ENCODE measurements at places on chromosomes 2 and 18.

DNA sequence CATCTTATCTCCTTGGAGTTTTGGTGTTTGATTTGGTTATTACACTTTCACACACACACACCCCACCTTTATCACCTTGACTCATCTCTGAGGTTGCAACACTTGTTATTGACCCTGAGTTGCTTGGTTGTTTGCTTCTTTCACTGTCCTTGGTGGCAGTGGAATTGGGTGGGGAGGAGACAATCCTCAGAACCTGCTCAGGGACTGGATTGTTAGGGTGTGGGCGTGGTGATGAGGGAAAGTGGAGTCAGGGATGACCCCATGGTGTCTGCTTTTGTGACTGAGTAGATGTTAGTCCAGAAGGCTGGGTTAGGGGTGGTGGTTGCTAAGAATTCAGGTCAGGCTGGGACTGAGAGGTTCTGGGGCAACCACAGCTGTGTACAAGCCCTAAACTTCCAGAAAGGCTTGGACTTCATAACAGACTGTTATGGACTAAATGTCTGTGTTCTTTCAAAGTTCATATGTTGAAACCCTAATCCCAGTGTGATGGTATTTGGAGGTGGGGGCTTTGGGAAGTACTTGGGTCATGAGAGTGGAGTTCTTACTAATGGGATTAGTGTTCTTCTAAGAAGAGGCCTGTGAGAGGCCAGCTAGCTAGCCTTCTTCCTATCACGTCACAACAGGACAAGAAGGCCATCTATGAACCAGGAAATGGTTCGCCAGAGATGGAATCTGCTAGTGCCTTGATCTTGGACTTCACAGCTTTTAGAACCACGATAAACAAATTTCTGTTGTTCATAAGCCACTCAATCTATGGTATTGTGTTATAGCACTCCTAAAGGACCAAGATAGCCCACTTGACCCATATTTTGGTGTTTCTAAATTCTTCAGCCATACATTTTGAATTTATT lies 3.4 kb upstream of the DIS3L2 start:
- DNase-seq: no peak

- no peak for DNase-seq
Observed at GRCh38 chr18:24790347-24790746, 329.9 kb downstream of the HRH4 start.

GRCh38 chr2:20600756-20601325 lies 50.1 kb downstream of the HS1BP3 start:
- DNase-seq: no peak

DNA sequence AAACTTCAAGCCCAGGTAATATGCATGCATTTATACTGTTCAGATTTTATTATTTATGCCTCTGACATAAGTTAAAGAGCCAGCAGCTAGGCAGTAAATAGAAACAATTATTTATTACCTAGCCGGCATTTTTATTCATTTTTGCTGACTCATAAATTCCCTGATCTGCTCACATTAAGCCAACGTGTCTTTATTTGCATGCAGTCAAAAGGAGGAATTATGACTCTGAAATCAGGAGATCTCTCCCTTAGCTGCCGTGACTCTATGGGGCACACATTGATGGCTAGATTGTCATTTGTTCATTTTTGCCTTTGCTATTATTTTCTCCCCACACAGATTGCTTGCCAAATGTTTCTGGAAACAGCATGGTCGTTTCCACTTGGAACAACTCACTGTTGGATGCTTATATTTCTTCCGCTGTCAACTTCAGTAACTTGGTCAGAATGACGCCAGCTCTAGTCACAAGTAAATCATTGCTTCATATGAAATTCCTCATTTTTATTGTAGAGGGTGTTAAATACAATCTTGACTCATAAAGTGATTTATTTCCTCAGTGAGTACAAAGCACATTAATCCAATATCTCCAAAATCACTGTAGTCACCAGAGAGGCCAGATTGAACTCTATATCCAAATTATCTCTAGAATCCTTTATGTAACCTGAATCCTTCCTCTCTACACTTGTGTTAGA lies 15.9 kb upstream of the ZBTB14 start:
- no peak for DNase-seq

DNA sequence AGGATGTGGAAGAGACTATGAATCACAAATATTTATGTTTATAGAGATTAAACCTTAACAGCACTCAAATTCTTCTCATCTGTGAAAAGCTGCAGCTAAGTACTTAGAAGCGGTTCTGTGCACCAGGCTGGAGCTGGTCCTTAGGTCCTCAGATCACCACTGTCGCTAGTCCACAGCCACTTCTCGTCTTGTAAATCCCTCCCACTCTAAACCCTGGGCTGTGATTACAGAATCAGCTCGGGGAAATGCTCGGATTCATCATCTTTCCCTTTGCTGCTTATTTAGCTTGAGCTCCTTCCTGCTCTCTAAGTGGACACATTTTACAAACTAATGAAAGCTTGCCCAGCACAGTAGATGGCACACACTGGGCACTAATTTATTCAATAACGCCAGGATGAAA lies 61.7 kb downstream of the RNF152 start:
- no peak for DNase-seq

DNA sequence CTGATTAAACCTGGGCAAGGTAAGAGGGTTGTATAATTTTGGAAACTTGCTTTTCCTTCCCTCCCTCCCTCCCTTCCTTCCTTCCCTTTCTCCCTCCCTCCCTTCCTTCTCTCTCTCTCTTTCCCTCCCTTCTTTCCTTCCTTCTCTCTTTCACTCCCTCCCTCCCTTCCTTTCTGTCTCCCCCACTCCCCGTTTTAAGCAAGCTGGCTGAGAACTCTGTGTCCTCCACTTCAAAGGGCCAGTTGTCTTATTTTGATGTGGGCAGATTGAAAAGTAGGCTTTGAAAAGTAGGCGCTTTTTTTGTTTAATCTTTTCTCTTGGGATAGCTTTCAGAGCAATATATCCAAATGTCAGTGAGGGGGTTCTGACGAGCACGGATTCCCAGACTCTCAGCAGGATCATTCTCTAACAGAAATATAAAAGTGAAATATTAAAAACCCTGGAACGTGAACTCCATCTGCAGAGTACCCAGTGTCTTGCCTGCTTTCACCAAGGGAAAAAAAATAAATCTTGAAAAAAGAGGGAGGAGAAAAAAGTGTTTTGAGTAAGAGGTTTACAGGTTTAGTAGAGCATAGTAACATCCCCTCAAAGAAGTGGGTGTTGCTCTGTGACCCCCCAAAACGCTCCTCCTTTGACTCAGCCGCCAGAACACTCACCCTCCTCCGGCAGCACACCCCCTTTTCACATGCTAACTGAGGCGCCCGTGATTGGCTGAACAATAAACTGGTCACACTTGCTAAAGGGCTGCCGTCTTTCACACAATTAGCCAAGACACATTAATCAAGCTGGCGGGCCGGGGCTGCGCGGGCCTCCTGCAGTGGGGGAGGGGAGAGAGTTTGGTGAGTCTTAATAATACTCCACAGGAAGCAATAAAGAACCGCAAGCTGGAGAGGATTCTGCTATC lies 52.2 kb downstream of the CDK15 start:
- no peak for DNase-seq

DNA sequence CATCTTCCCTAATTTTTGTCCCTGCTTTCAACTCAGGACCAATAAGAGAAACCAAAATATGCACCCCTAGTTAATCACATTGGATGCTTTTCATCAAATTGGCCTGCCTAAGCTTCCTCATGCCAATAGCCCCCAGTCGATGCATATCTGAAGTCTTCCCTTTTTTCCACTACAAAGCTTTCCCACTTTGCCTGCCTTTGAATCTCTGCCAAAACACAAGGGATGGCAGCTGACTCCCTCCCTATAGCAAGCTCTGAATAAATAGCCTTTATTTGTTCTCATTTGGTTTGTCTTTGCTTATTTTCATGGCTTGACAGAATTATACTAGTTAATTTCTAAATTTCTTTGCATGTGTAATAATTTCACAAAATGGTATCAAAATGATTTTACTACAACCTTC lies 621.2 kb downstream of the MBD2 start:
- peak; percentile 18 for DNase-seq

GRCh38 chr2:211793690-211794089 lies 744.9 kb downstream of the ERBB4 start:
- no peak for DNase-seq

DNA sequence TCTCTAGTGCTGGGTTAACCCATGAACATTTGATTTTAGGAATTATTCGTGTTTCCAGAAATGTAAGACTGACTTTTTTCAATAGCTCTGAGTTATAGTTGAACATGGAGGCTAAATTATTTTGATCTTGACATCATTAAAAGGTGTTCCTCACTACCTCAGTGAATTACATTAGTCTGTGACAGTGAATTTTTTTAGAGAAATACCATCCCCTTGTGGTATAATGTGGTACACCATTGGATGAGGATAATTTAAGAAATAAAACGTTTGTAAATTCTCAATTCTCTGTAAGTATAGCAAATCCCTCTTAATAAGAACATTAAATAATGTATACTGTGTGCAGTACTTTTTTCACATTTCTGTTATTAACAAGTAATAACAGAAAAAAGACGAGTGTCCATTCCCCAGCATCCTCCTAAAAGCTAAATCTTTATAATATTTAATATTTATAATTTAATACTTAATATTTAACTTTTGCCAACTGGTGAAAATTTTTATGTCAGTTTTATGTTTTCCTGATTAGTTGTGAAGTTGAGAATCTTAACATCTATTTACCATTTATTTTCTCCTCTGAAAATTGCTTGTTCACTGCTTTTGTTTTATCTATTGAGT lies 70.3 kb upstream of the CWC22 start:
- peak; percentile 7 for DNase-seq

DNA sequence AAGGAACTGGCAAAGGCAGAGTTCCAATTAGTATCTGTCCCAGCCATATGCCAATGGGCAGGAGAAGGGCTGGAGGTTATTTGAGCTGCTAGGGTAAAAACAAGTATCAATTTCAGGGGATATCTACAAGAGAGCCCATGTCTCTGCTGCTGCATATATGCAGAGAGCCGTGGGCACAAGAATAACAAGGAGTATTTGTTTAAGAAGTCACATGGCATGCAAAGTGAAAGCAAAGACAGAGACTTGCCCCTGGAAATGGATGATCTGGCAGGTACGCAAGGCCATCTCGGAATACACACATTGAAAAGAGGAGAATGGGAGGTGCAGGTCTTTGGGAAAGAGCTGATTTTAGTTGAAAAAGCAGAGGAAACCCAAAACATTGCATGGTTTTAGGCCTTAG lies 170.6 kb downstream of the EVA1A start:
- DNase-seq: peak; percentile 11

- no peak for DNase-seq
Observed at GRCh38 chr2:68272246-68272994, 20.1 kb upstream of the PPP3R1 start.

DNA sequence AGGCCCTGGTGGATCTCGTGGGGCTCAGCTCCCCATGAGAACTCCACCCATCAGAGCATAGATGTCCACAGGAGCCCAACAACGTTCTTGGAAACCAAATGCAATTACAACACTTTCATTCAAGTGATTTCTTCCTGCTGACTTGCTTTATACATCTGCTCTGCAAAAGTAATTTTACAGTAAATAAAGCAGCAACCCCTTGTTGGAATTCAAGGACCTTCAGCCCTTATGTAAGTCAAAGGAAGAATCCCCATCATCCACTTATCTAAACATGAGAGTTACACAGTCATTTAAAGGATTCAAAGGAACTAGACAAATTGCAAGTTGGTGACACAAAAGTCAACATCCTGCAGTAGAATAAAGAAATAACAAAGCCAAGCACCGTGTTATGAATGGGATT lies 17.1 kb upstream of the ANTXR1 start:
- no peak for DNase-seq

DNA sequence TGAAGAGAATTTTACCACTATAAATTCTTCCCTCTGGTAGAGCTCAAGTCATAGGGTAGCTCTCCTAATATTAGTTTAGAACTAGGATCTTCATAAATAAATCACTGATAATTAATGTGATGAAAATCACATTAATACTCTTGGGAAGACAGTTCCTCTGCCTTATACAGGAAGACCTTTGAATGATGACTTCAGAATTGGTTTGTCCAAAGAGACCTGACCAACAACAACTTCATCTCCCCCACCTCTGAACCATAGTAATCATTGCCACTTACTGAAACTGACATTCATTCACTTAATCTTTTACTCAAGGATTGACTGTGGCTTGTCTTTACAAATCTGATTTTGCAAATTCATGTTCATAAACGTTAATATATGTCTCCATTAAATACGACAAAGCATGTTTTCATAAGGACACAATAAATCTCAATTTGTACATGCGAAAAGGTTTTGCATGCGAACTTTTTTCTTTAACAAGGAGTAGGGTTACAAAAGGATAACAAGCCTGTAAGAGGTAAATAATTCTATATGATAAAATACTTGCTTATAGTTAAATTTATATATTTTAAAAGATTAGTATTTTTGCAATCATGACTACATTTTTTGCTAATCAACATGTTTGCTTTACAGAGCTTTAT lies 61.4 kb downstream of the LRP1B start:
- no peak for DNase-seq

DNA sequence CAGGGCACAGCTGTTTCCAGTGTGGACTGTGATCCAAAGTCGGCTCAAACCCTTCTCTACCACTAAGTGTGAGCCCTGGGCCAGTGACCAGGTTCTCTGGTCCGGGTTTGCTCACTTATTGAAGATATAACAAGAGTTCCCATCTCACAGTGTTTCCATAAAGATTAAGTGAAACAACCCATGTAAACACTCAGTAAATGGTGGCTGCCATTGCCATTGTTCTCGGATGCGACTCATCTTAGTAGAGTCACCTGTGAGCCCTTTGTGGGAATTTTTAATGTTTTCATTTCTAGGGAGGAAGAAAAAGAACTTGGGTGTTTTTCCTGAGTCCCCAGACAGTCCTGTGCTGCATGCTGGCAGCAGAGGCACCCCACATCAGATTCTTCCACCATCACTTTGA lies 53.4 kb downstream of the TPGS2 start:
- DNase-seq: no peak

DNA sequence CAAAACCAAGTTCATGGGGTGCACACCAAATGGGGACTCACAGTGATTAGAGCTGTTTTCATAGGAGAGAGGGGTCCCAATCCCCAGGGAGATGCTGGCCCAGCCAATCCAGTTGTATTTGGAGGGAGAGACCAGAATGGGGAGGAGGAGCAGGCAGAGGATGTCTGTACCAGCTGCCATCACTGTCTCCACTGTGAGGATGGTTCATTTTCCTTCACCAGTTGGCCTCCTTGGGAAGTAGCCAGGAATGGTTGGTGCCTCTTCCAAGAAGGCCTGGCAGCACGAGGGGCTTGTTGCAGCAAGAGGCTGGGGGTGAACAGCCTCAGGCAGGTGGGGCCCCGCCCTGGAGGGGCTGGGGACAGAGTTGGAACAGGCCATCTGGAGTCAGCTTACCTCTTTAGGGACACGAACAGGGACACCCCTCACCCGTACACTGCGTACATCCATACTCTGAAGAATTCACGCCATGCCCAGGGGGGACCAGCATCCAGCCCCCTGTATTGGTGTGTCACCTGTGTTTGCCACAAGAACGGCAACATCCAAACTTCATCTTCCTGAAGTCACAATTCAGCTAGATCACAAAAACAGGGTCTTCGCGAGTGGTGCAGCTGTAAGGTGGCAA lies 161.7 kb upstream of the ZNF236 start:
- DNase-seq: no peak

DNA sequence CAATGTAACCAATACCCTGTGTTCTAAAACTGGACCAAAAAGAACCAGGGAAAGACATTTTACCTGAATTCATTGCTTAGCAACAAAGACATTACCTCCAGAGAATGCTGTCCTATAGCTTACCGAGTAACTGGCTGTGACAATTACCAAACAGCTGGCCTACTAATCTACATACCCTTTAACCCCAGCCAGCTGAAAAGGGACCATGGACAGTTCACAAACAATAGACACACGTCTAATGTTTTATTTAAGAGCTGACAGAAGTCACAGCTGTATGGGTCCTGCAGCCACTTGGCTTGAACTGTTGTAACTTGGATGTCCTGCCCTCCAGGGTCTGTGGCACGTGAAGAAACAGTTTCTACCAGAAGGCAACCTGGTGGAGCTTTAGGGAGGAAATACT lies 130.1 kb upstream of the EFEMP1 start:
- no peak for DNase-seq

Measured in NCI-H1092 treated with DMSO at 0.1 percent for 48 hours (cell line).